ENCODE measurements at places on chromosomes 6 and 20.
A peak's percentile ranks its signal among the peaks of the same experiment; 100 is the strongest.

- DNase-seq, result no peak
Measured at GRCh38 chr6:74598462-74599393, 607.1 kb downstream of the COL12A1 start.

DNA sequence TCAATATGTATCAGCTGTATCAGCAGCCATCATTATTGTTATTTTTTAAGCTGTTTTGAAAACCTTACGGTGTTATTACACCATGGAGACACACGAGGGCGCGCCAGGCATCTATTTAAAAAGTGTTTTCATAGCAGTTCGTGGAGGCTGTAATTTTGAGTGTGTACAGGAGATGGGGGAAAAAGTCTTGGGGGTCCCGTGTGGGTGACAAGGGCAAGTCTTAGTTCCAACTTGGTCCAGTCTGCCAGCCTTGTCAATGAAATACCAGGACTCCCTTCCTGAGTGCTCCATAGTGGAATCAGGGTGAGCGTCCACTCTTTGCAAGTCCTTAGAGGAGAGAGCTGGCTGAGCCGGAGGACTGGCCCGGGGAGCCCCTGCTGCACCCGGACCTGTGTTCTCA lies 43.3 kb downstream of the SLC2A10 start:
- peak; percentile 25 for DNase-seq

- DNase-seq, result no peak
Measured at GRCh38 chr6:105452376-105452775, 49.5 kb upstream of the PREP start.

DNA sequence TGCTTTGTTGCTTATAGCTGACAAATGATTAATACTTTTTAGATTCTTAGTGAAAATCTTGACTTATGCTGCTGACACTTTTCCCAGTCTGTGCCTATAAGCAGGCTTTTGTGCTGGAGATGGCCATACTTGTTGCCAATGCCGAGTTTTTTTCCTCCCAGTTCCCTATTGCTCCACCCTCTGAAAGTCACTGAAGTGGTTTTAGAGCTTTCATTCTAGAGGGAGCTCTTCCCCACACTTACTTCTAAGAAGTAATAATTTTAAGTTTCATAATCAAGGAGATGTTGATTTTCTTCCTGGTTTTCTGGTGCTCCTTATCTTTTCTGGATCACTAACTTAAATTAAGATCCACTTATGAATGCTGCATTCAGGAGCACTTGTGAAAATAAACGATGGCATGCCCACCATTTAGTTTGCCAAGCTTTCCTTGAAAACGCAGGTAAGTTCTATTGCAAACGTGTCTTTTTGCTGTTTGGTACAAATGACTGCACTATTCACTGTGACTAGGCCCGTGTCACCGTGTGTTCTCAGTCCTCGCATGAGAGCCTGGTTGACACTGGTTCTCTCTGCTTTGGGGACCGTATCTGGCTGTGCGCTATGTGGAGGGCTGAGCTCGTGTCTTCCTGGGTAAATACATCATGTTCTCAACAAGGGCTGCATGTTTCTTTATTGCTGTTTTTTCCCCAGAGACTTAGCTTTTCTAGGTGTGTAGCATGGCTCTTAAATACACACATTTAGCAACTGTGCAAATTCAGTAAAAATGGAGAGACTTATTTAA lies 50.2 kb downstream of the GFRA4 start:
- DNase-seq, result no peak

- DNase-seq, result no peak
Measured at GRCh38 chr20:17619351-17620093, 49.6 kb downstream of the DSTN start.

DNA sequence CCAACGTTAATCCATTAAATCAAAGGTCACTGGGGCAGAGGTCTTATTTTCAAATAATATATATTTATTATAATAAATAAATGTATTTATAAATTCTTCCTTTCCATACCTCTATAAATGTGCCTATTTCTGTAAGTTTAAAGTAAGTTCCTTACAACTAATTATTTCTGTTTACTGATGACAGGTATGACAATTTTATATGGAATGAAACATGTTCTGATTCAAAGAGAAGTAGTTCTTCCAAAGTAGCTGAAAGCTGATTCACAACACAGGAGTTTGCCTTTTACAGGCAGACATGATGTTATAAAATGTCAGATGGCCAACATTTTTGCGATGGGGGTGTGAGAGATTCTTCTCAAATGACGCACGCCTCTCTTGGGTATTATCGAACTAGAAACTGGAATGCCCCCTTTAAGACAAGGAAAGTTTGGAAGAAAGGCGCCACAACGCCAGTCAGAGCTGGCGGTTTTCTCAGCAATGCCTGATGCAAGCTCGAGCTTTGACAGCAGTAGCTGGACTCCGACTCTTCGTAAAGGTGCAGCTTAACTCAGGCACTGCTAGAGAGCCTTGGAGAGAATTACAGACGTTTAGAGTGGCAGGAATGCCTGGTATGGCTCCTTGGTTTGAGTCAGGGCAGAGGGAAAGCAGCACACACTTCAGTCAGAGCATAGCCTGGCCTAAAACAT lies 92.1 kb downstream of the FOXC1 start:
- no peak for DNase-seq

- DNase-seq, result no peak
Measured at GRCh38 chr20:49594143-49594930, 26.4 kb upstream of the PTGIS start.

GRCh38 chr20:39311851-39312506 lies 349.8 kb downstream of the DHX35 start:
- no peak for DNase-seq

DNA sequence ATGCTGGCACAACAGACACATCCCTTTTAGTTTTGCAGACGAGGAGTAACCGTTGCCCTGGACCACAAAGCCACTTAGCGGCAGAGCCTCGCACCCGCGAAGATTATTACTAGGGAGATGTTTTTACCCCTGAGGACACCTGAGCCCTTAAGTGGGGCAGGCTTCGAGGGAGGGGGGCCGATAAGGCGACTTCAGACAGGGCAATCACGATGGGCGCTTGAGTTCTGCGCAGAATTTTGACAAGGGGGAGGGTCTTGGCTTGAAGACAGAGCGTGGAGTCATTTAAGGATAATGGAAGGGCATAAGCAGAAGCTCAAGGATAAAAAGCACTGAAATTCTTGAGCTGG lies 650 bp upstream of the TTK start:
- DNase-seq, result peak; percentile 71

DNA sequence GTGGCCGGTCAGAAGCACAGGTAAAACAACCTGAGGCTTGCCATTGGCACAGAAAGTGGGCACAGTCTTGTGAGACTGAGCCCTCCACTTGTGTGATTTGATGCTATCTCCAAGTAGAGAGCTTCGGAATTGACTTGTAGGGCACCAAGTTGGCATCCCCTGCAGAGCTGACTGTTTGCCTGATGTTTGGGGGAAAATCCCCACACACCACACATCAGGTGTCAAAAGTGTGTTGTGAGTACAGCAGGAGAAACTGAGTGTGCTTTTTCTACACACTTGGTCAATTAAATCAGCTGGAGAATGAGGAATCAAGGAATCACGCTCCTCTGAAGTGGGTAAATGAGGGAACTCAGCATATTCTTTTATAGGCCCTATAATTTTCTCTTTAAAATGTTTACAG lies 989 bp downstream of the SERINC3 start:
- DNase-seq, result no peak

- no peak for DNase-seq
Measured at GRCh38 chr6:111688331-111688730, 82.7 kb upstream of the TRAF3IP2 start.

DNA sequence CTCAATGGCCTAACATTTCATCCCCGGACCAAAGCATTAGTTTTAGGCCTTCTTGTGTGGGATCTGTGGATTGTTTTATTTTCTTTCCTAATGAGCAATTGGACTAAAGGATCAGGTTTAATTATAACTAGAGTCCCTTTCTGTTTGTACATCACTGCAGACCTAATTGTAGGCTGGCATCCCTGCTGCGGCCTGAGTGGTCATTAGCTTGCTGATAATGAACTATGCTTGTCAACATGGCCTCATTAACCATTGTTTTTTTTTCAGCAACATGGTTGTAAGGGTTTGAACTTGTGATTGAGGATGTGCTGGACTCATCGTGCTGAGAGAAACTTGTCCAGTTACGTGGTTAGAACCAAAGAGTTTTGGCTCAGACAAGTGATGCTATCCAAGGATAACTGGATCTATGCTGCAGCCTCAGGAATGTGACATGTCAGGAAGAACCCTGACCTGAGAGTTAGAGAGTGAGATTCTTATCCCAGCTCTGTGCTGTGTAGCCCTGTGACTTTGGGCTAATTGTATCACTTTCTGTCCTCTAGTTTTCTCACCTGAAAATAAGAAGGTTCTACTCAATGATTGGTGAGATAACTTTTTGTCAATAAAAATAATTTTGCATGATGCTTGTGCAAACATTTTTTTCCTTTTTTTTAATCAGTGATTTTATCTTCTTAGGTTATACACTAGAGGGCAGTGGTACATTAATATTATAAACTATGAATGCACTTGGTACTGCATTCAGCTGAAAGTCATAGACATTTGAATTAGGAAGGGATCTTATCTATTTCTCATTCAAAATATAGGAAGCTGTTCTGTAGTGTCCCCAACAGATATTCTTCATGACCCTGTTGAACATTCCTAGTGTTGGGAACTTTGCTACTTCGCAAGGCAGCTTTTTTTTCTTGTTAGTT lies 140.9 kb downstream of the RNF144B start:
- DNase-seq, result no peak

DNA sequence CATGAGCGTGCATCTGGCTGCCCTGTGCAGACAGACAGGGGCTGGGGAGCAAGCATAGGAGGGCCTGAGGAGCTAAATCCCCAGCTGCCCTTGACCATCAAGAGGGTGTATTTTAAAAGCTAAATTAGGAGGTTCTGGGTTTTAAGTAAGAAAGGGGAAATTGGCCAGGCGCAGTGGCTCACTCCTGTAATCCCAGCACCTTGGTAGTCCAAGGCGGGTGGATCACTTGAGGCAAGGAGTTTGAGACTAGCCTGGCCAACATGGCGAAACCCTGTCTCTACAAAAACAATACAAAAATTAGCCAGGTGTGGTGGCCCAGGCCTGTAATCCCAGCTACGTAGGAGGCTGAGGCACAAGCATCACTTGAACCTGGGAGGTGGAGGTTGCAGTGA lies 27.8 kb downstream of the SERPINB6 start:
- DNase-seq, result no peak

- DNase-seq, result no peak
Measured at GRCh38 chr6:145860562-145860961, 46.0 kb upstream of the FBXO30 start.

DNA sequence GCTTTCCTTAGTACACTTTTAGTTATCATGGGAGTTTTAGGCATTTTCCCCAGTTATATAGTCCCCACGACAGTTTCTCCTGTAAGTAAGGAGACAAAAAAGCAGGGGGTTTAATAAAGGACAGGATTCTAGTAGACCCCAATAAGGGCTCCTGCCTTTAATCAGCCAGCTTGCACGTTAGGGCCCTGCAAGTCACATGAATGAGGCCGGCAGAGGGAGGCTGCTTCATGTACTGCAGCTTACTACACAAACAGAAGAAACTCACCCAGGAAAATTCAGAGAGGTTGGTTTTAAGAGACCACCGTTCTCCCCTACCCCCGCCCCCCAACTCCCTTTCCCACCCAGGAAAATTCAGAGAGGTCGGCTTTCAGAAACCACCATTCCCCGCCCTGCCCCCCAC lies 229.7 kb upstream of the MOCS1 start:
- DNase-seq, result no peak

DNA sequence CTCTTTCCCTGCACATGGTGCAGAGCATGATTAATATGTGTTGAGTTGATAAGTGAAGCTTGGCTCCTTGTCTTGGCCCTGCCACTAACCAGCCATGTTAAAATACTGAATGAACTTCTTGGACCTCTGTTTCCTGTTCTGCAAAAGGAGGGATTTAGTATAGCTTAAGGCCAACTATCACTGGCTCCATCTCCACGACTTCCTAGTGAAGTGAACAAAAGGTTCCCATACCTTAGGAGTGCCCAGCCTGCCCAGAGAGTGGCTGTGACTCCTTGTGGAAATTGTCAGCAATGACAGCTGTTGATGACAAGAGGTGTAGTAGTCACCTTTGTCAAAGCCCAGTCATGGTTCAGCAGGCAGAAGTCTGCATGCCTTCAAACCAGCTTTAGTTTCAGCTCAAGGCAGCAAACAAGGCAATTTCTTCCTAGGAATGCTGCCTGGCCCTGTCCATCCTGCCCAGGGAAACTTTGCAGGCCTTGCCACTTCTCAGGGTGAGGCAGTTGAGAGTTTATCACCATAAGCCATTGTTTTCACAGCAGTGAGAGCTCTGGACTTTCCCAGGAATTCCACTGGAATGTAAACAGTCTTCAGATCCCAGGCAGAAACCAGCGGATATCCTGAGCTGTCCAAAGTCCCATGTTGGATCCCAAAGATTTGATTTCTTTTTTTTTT lies 169.7 kb upstream of the TNFAIP3 start:
- no peak for DNase-seq

- DNase-seq, result no peak
Measured at GRCh38 chr6:143773506-143774150, 69.5 kb upstream of the LTV1 start.

GRCh38 chr6:163190786-163191185 lies 223.7 kb upstream of the QKI start:
- no peak for DNase-seq

GRCh38 chr6:139508576-139508975 lies 134.1 kb upstream of the CITED2 start:
- DNase-seq, result no peak

- DNase-seq, result no peak
Measured at GRCh38 chr20:7667194-7667593, 273.1 kb downstream of the HAO1 start.

GRCh38 chr20:18692447-18692846 lies 104.6 kb downstream of the DTD1 start:
- DNase-seq, result no peak

DNA sequence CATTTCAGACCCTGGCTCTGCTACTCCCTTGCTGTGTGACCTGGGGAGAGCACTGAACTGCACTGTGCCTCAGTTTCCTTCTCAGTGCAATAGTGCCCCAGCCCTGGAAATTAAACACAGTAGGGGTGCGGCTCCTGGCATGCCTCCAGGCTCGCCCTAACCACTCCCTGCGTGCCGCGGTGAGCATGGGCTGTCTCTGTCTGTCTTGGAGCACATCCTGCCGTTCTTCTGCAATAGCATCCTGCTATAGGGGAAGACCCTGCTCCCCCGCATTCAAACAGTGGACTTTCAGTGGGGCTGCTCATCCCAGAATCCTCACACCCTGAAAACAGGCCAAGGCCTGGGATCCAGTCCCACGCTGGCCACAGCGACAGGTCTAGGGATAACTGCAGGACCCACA lies 129.5 kb downstream of the FOXC1 start:
- no peak for DNase-seq

DNA sequence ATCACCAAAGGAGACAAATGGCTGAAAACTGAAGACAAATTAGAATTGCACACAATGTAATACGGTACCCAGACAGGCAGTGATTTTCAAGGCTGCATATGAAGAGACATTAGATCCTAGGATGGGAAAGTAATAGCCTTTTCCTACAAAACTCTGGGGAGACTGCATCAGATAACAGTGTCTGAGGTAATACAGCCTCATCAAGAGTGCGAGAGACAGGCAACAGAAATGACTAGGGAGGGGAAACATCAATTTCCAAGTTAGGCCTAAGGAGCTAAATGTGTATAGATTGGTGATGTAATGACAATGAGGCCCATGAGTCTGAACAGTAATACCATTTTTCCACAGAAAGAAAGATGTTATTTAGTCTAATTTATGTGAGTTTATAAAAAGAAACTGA lies 200.3 kb downstream of the HTR1B start:
- DNase-seq, result no peak

Measured in naive thymus-derived CD8-positive, alpha-beta T cell (primary cell).